Left ventricle myocardium superior (tissue), 1 donor: ENCODE measurements at places on chromosomes 6 and 20.

DNA sequence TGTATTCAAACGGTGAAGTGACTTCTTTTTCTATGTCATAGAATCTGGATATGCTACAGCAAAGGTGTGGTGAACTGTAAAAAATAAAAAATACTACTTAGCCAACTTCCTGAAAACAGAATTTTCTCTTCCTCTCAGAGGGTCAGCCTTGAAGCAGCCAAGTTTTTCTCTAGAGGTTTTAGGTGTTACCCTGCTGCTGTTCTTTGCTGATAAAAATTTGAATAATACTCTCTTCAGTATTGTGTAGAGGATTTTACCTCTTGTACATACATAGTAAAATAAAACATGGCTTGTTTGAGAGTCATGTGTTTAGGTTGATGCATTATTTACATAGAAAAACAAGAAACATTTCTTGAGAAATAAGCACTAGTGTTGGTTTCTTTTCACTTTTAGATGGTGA is 458.4 kb downstream of the TBC1D32 start:
- no peak for DNase-seq

DNA sequence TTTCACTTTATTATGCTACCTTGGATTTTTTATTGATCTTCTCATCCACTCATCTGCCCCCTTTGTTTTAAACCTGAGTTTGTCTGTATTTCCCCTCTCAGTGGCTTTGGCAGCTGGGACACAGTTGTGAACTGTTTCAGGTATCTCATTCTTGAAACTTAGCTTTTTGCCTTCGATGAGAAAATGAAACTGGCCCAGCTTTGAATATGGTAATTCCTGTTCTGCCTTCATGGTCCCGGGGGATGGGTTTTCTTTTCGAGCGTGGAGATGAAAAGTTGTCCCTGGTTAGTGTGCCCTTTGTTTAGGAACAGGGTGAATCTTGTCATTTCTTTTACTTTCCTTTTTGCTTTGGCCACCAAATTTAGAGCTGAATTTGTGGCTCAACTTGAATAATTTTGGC is 25.6 kb downstream of the DHX35 start:
- no peak for DNase-seq

DNA sequence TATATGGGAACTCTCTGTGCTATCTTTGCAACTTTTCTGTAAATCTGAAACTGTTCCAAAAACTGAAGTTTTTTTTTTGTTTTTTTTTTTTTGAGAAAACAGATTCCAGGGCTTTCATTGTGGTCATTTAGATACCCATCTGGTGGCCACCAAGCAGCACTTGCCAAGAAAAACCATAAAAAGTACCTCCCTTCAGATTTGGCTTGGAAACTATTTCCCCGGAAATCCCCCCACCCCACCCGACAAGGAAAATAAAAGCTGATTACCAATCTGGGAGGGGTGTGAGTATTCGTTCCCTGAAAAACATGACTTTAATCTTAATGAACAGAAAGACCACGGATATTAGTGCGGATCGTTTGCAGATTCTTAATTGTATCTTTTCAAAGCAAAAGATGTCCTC is 1.9 kb downstream of the NFATC2 start:
- DNase-seq = no peak

GRCh38 chr6:158648682-158649131 is 1.1 kb upstream of the SYTL3 start:
- no peak for DNase-seq

- DNase-seq = peak; percentile 79
Observed at GRCh38 chr6:148144917-148145521, 197.6 kb upstream of the SASH1 start.
